ENCODE measurements at places on chromosomes 7 and 10.

DNA sequence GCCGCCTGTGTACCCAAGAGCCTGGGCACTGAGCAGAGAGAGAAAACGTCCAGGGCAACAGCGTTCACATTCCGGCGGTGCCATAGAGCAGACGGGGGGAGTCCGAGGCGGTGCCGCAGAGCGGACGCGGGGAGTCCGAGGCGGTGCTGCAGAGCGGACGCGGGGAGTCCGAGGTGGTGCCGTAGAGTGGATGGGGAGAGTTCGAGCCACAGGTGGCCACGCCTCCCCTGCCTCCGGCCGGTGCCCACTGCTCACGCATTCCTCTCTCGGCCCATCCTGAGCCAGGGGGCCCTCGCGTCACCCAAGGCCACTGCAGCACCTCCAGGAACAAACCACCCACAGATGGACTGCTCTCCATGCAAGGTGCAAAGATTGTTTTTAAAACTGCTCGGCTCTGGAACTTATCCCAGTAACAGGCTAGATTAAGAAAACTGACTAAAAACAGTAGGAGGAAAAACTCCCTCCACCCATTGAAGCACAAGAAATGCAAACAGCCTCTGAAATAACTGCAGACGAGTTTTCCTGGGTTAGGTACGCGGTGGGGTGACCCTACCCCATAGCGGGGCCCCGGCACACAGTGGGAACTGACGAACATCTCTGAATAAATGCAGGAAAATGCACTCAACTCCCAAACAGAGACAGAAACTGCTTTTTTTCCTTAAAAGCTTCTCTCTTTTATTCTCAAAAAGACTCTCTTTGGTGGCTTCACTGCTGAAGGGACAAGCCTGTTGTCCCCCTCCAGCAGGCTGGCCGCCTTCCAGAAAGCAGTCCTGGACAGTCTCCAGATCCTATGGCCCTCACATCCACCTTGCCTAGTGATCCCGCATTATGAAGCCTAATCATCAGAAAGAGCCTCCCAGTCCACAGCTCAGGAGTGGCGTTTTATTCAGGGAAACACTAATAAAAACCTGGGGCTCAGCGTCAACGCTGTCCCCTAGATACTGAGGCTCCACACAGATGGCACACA is 55.9 kb downstream of the DIP2C start:
- DNase-seq, result no peak

DNA sequence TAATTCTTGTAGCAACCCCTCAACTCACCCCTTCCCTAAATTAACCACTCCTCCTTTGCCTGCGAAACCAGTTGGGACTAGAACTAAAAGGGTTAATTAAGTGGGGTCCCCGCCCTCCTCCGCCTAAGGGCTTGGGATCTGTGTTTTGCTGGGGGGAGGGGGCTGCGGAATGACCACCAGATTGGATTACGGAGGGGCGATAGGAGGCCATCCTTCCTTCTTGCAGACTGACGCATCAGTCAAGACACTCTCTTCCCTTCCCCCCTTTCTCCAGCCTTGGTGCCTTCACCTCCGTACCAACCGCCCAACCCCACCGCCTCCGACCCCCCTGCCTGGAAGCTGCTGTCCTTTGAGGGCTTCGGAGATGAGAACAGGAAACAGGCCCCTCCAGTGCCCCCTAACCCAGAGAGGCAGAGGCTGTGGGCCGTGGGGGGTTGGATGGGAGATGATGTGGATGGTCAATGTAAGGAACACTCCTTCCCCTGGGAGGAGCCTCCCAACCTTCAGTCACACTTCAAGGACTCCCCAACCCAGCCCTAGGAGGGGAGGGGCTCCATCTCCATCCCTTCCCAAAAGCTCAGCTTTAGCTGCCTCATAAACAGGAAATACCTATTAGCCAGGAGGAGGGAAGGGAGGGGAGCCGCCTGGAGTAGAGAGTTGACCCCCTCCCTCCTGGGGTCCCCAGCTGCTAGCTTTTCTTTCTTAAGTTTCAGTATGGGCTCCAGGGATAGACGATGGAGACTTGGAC is 997 bp upstream of the LDB1 start:
- DNase-seq, result peak; percentile 82

GRCh38 chr10:14219411-14219810 is 111.3 kb downstream of the FRMD4A start:
- DNase-seq, result no peak

DNA sequence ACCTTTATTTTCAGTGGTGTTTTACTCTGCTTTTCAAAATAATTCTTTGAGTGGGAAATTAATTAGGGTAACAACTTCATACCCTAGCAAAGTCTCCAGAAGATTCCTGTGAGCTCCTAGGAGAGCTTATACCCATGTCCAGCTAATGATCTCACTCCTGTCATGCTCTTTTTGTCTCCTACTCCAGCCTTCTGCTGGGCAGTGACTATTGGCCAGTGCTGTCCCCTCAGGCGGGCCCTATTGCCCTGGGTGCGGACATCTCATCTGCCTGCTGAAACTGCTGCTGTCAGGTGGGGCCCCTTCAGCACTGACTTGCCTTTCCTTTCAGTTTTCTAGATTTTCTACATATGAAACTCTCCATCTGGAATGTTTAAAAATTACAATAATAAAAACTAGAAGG is 80.3 kb downstream of the EBLN1 start:
- no peak for DNase-seq

DNA sequence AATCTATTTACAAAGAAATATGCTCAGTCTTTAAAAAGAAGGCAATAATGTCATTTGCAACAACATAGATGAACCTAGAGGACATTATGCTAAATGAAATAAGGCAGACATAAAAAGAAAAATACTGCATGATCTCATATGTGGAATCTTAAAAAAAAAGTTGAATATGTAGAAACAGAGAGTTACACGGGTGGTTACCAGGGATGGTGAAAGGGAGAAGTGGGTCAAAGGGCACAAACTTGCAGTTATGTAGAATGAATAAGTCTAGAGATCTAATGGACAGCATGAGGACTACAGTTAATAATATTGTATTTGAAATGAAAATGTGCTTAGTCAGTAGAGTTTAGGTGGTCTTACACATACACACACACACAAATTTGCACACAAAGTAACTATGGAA is 88.2 kb upstream of the CCDC71L start:
- no peak for DNase-seq

DNA sequence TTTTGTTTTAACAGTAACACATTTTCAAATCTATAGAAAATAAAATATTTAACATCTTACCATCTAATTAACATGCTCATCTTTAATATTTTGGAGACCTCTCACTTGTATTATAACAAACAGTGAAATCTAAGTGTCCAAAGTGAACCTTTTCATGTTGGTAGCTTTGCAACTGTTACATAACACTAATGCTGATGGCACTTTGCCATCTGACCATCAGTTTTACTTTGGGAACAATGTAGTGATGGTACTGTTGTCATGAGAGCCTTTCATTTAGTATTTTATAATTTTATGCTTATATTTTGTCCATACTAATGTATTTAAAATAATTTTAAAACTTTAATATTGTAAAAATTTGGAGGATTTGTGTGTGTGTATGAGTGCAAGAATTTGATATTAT is 1017.0 kb upstream of the KCND2 start:
- no peak for DNase-seq

DNA sequence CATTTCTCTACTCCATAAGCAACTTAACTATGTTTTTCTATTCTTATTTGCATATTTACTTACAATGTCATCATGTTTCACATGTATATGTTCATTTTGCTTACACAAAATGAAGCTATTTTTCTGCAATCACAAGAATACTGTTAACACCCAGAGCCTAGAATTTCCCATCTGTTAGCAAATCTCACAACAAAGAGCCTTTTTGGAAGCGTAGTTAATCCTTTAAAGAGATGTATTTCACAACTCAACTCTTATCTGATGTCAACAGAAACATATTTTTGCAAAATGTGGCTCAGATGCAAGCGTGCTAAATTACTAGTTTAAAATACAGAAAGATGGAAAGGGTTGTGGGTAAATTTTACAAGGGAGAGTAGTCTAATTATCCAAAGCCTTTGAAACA is 110.6 kb upstream of the COL1A2 start:
- no peak for DNase-seq

DNA sequence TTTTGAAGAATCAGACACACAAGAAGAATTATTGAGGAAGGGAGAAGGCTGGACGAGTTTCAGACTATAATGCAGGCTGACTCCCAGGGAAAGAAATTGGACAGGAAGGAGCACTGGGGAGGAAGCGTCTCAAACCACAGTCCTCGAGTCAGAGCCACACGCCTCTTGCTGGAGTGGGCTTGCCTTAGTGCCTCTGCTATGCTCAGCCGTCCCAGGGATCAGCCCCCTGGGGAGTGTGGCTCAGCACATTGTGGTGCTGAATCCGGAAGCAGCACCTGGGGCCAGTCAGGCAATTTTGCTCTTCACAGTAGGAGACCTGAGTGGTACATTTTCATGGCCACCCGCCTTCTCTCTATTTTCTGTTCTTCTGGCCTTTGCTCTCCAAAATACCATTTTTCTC is 67.4 kb upstream of the SLC35G1 start:
- no peak for DNase-seq

DNA sequence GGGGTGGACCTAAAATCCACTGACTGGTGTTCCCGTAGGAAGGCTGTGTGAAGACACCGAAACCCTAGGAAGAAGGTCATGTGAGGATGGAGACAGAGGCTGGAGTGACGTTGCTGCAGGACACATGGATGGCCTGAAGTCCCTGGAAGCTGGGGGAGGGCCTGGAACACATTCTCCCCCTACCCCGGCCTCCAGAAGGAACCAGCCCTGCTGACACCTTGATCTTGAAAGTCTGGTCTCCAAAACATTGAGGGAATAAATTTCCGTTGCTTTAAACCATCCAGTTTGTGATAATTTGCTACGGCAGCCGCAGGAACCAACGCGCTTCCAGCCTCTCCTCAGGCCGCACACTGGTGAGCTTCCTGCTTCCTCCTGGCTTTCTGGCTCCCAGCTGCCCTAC is 288.2 kb downstream of the GLRX3 start:
- no peak for DNase-seq

DNA sequence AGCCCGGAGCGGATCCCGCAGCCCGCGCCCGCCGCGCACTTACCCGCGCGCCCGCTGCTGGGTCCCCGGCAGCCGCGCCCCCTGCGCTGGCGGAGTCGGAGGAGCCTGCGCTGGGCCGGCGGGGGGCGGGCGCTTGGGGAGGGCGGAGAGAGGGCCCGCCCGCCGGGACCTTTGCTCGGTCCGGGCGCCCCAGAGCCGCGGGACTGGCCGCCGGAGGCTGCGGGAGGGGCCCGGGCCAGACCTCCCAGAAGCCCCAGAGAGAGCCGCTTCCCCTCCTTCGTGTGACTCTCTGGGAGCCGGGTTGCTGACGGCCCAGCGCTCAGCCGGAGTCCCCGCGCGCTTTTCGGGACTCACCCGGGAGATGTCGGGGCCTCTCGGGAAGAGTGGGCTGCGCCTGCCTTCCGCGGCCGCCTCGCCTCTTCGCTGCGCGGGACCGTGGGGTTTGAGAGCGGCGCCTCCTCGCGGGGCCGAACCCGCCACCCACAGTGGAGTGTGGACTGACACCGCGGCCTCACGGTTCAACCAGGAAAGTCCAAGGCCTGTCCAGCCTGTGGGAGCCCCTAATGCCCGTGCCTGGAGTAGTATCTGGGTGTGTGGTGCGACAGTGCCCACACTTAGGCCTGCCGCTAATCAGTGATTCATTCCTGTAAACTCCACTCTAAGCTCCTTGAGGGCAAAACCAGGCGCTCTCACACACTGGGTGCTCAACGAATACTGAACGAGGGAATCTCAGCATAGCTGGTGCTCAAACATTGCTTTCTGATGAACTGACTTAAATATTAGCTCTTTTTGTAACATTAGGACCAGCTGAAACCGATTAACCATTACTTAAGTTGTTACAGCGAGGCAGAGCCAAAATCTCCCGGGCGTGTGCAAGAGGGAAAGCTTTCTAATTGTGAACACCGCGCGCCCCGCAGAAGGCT is at the start of gene GSDME:
Gene GSDME (minus strand): TSS at position 112 of the 923 bp plus-strand sequence. CDS start 7,690 bp downstream, outside the sequence.
- DNase-seq, result peak; percentile 60

- DNase-seq, result peak; percentile 21
Observed at GRCh38 chr7:88254721-88255424, 35.0 kb upstream of the SRI start.

GRCh38 chr10:5813091-5813340 is 218 bp downstream of the GDI2 start:
- no peak for DNase-seq

- DNase-seq, result peak; percentile 21
Observed at GRCh38 chr7:151992375-151992774, 33.1 kb upstream of the GALNT11 start.

GRCh38 chr7:38069052-38069451 is 109.0 kb upstream of the STARD3NL start:
- DNase-seq, result no peak

All from fibroblast of the aortic adventitia (primary cell).